ENCODE measurements at places on chromosomes 4 and X.
A peak's percentile ranks its signal among the peaks of the same experiment; 100 is the strongest.

DNA sequence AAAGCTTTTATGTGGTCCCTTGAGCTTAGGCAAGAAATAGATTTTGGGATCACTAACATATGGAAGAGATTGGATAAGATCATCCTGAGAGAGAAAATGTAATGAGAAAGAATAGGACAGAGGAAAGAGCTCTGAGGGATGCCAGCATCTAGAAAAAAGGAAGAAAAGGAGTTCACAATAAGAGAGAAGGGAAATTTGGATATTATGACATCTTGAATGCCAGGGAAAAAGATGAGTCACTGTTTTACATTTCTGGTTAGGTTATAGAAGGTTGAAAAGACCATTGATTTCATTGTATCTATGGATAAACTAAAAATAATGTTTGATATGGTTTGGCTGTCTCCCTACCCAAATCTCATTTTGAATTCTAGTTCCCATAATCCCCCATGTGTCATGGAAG is 208.5 kb downstream of the MAD2L1 start:
- DNase-seq, result peak; percentile 18

DNA sequence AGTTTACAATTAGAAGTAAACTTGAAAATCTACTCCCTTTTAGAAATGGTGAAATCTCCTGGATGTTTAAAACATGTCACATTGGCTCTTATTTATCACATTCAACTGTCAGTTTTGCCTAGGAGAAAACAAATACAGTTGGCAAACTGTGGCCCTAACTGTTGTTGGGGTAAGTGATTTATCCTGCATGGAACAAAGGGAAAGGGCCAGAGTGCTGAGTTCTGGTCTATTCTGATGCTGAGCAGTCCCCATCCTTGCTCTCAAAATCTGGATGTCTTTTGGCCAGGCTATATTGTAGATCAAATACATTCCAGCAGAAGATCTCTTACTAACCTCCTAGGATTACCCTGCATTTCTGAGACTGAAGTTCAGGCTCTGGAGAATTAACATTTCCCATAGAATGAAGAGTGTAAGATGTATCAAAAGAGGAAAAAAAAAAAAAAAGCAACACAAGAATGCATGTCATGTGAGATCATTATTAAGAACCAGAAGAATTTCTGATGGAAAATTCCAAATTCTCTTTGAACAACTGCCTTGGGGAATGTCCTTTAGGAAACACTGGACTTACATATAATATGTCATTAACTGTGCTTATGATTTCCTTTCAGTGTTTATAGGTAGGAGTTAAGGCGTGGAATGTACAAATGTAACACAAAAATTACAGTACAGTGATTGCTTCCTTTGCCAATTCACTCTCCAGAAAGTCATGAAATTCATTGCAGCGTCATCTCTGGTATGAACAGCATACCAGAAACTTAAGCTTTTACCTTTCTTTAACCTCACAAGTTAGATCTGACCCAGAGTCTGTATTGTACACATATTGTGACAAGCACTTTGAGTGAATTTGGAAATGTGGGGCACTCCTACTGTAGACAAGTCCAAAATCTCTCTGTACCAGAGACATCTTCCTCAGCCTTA is 1012.5 kb upstream of the LCORL start:
- DNase-seq, result no peak

DNA sequence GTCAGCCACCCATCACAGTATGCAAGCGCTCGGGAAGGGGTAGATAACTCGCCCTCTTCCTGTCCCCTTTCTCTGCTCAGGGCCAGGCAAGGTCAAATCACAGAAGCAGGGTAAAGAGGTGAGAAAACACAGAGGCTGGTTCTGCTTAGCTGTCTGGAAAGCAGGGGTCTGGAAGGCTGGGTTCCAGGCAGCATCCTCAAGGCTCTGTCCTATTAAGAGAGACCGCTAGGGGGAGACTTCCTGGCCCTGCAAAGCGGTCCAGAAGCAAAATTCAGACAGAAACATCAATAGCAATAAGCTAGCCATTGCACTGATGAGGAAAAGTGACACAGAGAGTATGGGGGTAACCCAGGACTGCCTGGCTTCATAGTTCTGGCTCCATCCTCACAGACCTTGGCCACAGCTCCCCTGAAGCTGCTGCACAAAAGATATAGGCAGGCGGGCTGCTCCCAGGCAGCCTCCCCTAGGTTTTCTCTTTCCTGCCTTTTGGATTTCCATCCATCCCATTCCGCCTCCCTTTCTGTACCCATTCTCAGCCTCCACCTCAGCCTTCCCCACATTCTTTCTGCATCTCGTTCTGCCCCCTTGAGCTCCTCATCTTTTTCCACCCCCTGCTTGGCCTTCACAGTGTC is 308.5 kb downstream of the EVC2 start:
- peak; percentile 50 for DNase-seq

DNA sequence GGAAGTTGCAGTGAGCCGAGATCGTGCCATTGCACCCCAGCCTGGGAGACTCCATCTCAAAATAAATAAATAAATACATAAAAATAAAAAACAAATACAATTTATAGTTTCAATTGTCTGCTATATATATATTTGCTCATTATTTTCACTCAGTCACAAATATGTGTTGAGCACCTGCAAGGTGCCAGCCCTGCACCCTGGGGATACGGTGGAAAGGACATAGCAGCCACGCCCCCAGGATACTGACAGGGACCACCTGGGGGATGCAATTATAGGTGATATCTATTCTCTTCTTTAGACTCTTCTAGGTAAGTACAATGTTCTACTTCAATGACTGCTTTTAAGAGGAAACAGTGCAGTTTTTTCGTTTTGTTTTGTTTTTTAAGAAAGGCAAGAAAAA is 85.0 kb downstream of the JAKMIP1 start:
- DNase-seq, result no peak

- no peak for DNase-seq
These were observed 212.7 kb upstream of the FMR1 start for GRCh38 chrX:147699061-147699460.

DNA sequence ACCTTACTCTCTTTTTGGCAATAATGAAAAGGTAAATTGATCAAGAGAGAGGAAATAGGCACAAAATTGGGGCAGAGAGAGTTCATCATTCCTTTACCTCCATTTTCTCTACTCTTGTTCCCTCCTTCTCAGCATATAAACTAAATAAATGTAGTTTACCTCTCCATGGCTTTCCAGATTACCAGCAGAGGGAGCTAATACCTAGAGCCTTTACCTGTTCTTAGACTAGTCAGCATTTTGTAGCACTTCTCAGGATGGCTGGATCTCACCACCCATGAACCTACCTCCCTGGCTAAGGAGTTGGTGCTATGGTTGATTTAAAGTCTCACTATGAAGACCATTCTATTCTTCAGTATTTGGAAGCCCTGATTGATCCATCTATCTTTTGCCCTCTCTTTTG is 15.7 kb downstream of the OFD1 start:
- peak; percentile 63 for DNase-seq

DNA sequence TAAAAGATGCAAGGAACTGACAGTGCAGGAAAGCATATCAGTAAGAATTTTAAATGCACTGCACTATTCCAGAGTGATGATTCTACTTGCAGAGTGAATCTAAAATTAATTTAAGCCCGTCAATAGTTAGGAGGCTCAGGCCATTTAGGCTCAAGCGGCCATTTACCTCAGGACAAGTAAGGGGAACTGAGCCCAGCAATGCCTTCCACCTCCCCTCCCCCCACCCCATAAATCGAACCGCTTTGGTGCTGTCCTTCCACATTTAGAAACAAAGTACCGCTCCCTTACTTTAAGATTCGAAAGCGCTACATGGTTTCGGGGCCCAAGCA is 665 bp downstream of the RBM41 start:
- peak; percentile 1 for DNase-seq

DNA sequence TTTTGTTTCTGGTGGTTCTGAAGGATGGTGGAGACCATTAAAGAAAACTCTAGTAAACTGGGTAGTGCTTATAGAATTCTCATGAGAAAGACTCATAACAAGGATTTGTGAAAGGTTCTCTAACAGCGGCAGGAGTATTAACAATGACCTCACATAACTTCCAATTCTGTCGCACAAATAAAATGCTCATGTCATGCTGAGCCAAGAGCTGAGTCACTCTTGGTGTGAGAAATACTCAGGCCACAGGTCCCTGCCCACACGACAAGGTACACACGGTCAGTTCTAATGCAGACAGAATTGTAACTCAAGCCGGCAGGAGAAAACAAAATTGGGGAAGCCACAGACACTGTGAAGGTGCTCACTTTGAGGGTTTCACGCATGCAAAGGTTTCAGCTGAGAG is 34.4 kb upstream of the C4orf50 start:
- no peak for DNase-seq

GRCh38 chrX:20397587-20397986 is 130.9 kb upstream of the RPS6KA3 start:
- no peak for DNase-seq

GRCh38 chr4:22427675-22428074 is 88.2 kb downstream of the ADGRA3 start:
- DNase-seq, result no peak

- no peak for DNase-seq
These were observed 255 bp upstream of the CNOT6L start for GRCh38 chr4:77819404-77819842.

DNA sequence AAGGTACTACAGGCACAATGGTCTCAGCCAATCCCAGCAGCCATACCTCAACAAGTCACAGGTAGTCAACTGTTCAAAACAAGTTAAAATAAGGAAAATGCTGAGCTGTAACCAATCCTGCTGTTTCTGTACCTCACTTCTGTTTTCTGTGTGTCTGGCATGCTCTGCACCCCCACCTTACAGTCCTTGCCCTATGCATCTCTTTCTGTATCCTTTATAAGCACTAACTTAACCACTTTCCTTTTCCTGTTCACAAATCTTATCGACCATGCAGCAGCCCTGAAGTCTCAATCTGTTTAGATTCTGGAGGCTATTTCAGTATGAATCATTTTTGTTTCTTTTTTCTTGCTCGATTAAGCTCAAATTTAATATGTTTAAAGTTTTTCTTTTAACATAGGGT is 12.5 kb upstream of the FAM13A start:
- no peak for DNase-seq

- peak; percentile 28 for DNase-seq
These were observed 71.8 kb downstream of the ASMT start for GRCh38 chrX:1686642-1687041.

DNA sequence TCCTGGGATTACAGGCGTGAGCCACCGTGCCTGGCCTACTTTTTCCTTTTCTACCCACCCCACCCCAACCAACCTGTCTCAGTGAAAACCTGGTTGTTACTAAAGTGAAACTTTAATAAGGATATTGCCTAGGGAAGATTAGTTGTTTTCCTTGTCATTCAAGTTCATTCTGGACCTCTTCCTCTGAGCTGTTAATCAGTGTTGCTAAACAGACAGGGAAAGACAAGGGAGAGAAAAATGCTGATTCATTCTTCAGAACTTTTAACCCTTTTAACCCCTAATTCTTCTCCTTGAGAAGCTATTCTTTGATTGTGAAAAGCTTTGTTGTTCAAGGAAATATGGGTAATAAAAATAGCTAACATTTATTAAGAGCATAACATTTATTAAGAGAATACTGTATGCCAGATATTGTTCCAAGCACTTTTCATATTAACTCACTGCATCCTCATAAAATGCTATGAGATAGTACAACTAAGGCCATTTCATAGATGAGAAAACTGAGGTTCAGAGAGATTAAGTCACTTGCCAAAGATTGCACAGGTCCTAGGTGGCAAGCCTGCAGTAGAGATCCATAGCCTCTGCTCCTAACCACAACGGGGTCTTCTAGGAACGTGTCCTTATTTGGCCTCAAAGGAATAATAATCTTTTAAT is 34.8 kb downstream of the OSTC start:
- peak; percentile 39 for DNase-seq

DNA sequence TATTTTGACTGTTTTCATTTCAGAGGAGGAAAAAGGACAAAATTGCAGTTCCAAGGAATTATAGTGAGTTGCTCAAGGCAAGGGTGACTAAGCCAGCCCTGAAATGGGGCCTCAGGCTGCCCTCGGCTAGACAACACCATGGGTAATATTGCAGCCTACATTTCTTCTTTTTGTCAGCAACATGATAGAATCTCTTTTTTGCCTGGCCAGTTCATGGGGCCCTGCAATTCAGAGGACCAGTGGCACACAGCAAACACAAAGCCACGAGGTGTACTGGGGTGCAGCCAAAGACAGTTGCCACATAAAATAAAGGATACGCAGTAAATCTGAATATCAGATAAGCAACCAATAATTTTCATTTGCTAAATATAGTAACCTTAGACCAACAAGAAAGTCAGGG is 41.8 kb downstream of the RBM47 start:
- DNase-seq, result peak; percentile 72

GRCh38 chrX:107851215-107851614 is 25.5 kb downstream of the MID2 start:
- peak; percentile 38 for DNase-seq

GRCh38 chr4:128155231-128155855 is 94.2 kb downstream of the LARP1B start:
- no peak for DNase-seq

DNA sequence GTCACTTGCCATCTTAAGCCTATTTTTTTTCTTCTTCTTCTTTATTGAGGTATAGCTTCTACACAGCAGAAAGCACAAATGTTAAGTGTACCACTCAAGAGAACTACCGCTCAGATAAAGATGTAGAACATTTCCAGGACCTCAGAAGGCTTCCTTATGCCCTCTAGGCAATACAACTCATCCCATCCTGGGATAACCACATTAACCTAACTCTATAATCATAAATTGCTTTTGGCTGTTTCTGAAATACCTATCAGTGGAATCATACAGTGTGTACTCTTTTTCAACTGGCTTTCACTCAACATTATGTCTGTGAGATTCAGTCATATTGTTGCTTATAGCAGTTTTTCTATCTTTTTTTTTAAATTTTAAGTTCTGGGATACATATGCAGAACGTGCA is 51.7 kb downstream of the ARFIP1 start:
- no peak for DNase-seq

DNA sequence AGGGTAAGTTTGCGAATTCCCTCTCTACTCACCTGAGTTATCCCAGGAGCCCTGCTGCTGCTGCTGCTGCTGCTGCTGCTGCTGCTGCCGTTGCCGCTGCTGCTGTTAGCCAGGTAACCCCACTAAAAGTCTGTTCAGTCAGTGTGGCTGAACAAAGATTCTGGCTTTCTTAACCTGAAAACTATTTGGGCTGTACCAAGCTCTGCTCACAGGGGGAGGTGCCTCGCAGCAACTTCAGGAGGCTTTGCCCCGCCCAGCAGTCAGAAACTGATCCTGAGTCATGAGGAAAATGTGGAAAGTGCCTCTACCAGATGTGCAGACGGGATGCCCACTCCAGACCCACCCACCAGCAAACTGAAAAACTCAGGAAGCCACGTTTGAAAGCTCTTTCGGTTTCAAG is at the start of gene CAPN6:
CAPN6 (minus strand) TSS at position 145 of the 400 bp plus-strand sequence. CDS start 6,547 bp downstream, outside the sequence.
- DNase-seq, result no peak

DNA sequence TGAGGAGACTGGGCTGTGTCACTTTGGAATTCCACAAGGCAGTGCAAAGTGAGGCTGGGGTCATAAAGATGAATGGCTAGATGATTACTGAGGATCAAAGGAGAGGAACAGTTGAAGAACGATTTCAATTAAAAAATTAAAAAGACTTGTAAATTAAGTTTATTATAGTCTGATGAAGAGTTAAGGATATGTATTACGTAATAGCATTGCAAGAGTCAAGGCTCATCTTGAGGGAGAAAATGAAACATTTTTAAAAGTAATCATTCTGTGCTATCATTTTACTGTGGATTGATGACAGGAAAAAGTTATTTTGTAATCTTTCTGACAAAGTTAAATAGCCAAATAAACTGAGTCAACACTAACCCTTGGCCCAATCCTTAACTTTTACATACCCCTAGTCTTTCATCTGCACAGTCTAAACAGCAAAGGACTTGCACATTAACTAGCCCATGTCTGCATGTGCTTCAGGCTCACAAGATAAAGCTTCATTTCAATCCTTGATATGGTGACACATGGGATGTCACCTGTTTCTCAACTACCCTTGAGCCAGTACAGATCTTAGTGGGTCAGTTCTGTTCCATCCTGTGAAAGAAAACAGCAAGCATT is 465.5 kb upstream of the CTSO start:
- DNase-seq, result peak; percentile 4

Data from cardiac fibroblast (primary cell).